ENCODE measurements at places on chromosomes 2 and 18. TPM values are rescaled to one million over a fixed set of nuclear protein-coding genes. Genes with fewer than 3 reads are reported as not detected.

The TTN gene
- 5.4 TPM for total RNA-seq

The UGT1A3 gene
- total RNA-seq, result not detected

The UGT1A8 gene
- 0.24 TPM for total RNA-seq

The ZBTB7C gene
- total RNA-seq, result 0.14 TPM

The PARD3B gene
- 2.4 TPM for total RNA-seq

The CHPF gene
- total RNA-seq, result 8.5 TPM

The VWC2L gene
- not detected for total RNA-seq

The EDAR gene
- total RNA-seq, result 0.33 TPM

The MBP gene
- 16.1 TPM for total RNA-seq

The UGT1A9 gene
- 0.09 TPM for total RNA-seq

The TSPYL6 gene
- total RNA-seq, result not detected

The NEUROD1 gene
- 0.09 TPM for total RNA-seq

The MBD1 gene
- total RNA-seq, result 37.3 TPM

The SIX2 gene
- total RNA-seq, result 0.90 TPM

The GALNT14 gene
- 1.3 TPM for total RNA-seq

The ABCB11 gene
- total RNA-seq, result 0.05 TPM

The CTDSP1 gene
- total RNA-seq, result 58.2 TPM

The CHRNG gene
- 0.57 TPM for total RNA-seq

The KCNK3 gene
- total RNA-seq, result 0.05 TPM

The RASGRP3 gene
- total RNA-seq, result 6.5 TPM

The PROKR1 gene
- total RNA-seq, result 0.05 TPM

The KIF5C gene
- total RNA-seq, result 0.19 TPM

The ACMSD gene
- not detected for total RNA-seq

The DOK6 gene
- 0.57 TPM for total RNA-seq

The ANKRD30B gene
- not detected for total RNA-seq

The GCKR gene
- not detected for total RNA-seq

The ITM2C gene
- 154 TPM for total RNA-seq

The SRD5A2 gene
- 0.28 TPM for total RNA-seq

The TGFA gene
- total RNA-seq, result 1.6 TPM

The ALLC gene
- total RNA-seq, result 0.05 TPM

The HOXD13 gene
- not detected for total RNA-seq

The FOXD4L1 gene
- 0.24 TPM for total RNA-seq

The FHOD3 gene
- 0.90 TPM for total RNA-seq

The OTOS gene
- total RNA-seq, result 0.38 TPM

The DSG1 gene
- 0.61 TPM for total RNA-seq

The EMILIN2 gene
- 19.3 TPM for total RNA-seq

The TMEM200C gene
- 0.19 TPM for total RNA-seq

The CD207 gene
- 0.99 TPM for total RNA-seq

The DSC3 gene
- total RNA-seq, result 6.9 TPM

The SP140 gene
- 6.6 TPM for total RNA-seq

The MOGAT1 gene
- total RNA-seq, result not detected

The POU3F3 gene
- 0.14 TPM for total RNA-seq

The CRYBA2 gene
- total RNA-seq, result 0.14 TPM

The HTR2B gene
- total RNA-seq, result 1.1 TPM

The SNORC gene
- 1.4 TPM for total RNA-seq

The SERPINB2 gene
- total RNA-seq, result 2.5 TPM

The RUFY4 gene
- 2.6 TPM for total RNA-seq

The UCN gene
- 1.0 TPM for total RNA-seq

The MC2R gene
- total RNA-seq, result 0.05 TPM

The RALB gene
- 23.5 TPM for total RNA-seq

The TBR1 gene
- total RNA-seq, result 0.05 TPM

The CLEC4F gene
- 0.09 TPM for total RNA-seq

The ALKAL2 gene
- total RNA-seq, result 1.7 TPM

The DNAJC5G gene
- total RNA-seq, result not detected

The CCDC68 gene
- 0.52 TPM for total RNA-seq
